Left ventricle myocardium superior (tissue), 1 donor: ENCODE measurements at places on chromosomes 3 and 15.

DNA sequence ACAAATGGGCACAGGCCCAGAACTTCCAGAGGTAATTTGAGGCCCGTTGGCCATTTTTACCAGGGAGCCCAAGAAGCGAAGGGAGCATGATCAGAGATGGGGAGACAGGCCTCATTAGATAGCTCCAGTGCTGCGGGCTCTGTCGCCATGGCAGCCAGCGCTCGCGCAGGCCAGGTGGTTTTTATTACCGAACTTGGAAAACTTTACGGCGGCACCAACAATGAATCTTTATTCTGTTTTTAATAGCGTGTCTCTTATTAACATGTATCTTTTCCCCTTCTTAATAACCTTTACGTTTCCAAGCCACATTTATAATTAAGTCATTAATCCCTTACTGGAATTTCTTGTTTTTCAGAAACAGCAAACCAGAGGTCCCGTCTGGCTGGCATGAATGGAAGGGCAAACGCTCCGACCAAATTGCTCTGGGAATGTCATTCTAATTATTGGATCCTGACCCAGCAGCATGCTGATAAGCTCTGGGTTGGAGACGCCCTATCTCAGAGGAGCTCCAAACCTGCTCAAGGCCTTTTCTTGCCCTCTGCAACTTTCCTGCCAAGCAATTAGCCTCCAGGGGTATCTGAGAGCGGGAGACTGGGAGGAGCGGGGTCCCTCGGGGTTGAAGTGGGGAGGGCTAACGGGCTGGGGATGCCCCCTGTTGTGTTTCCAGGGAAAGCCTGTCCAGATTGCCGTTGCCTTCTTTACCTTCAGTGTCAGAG, 256.4 kb downstream of the TLE3 start:
- no peak for DNase-seq

DNA sequence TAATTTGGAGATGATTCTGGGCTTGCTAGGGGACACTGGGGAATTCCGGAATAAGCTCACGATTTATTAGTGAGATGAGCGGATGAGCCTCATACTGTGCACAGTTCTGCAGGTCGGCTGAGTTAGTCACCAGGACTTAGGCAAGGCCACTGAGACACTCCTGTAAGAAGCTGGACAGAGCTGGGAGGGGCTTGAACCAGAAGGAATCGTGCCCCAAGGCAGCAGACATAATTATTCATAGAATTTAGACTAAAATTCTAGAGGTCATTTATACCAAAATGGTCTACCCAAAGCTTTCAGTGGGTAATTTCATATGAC, 121.4 kb downstream of the VGLL4 start:
- DNase-seq = no peak

- DNase-seq = no peak
Measured at GRCh38 chr15:64311566-64311965, 44.4 kb downstream of the CSNK1G1 start.

DNA sequence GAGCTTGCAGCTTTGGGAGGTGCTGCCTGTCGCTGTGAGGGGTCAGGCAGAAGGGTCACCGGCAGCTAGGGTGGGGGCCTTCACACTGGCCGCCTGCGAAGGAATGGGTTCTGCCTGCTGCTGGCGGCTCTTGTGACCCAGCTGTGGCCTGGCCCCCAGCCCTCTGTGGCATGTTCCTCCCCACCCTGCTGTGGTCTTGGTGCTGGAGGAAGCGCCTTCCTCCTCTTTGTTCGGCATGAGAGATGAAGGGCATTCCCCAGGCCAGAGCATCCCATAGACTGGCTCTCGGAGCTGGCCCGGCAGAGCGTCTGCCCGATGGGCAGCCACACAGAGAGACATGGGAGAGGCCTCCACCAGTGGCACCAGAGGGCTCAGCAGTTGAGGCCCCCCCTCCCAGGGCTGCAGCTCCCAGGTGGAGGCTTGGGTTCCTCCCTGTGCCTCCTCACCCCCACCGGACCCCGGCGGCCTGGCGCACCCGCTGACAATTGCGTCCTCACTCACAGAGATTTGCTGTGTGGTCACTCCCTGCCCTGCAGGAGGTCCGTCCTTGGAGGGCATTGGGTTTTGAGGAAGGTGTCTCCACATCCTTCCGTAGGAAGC, 162.2 kb downstream of the NSMCE3 start:
- no peak for DNase-seq

GRCh38 chr15:67784856-67785430, 40.4 kb upstream of the SKOR1 start:
- DNase-seq = no peak

GRCh38 chr3:48708481-48708889, 8.5 kb downstream of the IP6K2 start:
- DNase-seq = no peak

- no peak for DNase-seq
Measured at GRCh38 chr15:41502795-41503668, 9.4 kb downstream of the ITPKA start.

GRCh38 chr15:93895976-93896770, 335.2 kb upstream of the MCTP2 start:
- DNase-seq = no peak

- no peak for DNase-seq
Measured at GRCh38 chr3:15820911-15821310, 23.1 kb upstream of the ANKRD28 start.

GRCh38 chr3:113275929-113276750, 64.8 kb downstream of the BOC start:
- DNase-seq = no peak

- no peak for DNase-seq
Measured at GRCh38 chr3:13463618-13464400, 16.3 kb upstream of the HDAC11 start.

DNA sequence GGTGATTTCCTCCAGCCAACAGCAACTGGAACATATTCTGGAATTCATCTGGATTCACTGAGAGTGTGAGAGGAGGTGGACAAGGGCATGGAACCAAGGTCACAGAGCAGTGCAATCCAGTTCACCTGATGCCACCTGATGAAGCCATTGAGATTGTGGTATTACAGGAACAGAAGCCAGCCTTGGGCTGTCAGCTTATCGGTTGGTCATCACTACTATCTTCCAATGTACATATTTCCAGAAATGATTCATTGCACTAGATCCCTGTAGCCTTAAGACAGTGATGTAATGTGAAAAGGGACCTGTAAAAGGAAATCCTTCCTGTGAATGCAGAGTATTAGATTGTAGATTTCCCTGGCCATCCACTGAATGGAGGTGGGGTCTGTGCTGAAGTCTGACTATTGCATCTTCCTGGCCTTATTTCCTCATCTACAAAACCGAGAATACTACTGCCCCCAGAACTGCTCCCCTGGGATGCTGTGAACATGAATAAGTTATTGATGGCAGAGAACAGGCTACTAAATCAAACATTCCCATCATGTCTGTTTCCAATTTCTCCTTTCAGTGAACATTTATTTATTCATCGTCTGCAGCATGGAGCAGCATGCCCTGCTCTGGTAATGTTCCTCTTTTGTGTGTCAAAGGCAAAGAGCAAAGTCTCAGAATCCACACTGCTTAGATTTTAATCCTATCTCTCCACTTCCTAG, 47.4 kb upstream of the TPM1 start:
- DNase-seq = no peak

GRCh38 chr3:31980530-31981205, 394 bp downstream of the OSBPL10 start:
- DNase-seq = peak; percentile 66

DNA sequence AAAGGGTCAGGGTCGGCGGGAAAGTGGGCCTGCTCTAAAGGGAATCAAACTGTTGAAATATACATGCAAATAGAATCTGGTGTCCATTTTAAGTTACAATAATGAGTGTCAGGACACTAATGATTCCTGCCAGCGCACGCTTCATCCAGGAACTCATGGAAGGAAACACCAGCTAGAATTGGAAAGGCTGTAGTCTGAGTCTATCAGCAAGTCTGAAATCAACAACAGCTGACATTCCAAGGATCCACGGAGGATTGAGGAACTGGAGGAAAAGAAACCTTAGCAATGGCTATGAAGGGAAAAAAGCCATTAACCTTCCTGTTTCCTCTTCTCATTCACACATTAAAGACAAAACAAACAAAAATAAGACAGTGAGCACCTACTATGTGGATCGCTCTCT, 1063.1 kb downstream of the NTRK3 start:
- DNase-seq = no peak

GRCh38 chr3:168828943-168829342, 733.2 kb upstream of the GOLIM4 start:
- DNase-seq = no peak

- no peak for DNase-seq
Measured at GRCh38 chr3:179369621-179370020, 22.1 kb downstream of the MFN1 start.

GRCh38 chr15:87653646-87654045, 602.9 kb downstream of the NTRK3 start:
- no peak for DNase-seq

- DNase-seq = no peak
Measured at GRCh38 chr3:76400141-76400540, 614.8 kb upstream of the ZNF717 start.

- DNase-seq = no peak
Measured at GRCh38 chr15:98873441-98874218, 134.0 kb downstream of the PGPEP1L start.

DNA sequence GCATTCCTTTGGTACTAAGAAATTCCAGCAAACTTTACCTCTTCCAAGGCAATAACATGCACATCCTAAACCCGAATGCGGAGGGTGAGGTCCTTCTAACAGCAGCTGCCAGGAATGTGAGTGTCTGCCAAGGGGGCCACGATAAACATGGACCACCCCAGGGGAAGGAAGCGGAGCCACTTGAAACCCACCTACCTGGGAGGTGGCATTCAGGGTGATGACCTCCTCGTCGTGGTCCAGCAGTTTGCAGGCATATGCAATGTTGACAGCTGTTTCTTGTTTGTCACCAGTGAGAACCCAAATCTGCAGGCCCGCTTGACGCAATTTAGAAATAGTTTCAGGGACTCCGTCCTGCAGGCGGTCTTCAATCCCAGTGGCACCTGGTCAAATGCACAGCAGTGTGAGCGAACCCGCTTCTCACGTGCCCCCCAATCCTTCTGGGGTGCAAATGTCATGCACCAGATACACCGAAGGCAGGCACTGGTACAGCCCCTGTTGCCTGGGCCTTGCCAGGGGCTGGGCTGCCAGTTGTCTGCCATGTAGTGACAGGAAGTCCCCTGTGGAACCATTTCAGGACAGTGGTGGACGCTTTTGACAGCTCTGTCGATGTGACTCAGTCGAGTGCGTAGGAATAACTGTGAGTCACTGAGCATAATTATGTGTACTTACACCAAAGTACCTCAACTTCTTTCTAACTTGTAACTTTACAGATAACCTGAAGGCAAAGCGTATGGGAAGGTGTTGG, 161.2 kb downstream of the ATP10A start:
- no peak for DNase-seq

GRCh38 chr3:191962324-191962723, 501.4 kb downstream of the PYDC2 start:
- no peak for DNase-seq

DNA sequence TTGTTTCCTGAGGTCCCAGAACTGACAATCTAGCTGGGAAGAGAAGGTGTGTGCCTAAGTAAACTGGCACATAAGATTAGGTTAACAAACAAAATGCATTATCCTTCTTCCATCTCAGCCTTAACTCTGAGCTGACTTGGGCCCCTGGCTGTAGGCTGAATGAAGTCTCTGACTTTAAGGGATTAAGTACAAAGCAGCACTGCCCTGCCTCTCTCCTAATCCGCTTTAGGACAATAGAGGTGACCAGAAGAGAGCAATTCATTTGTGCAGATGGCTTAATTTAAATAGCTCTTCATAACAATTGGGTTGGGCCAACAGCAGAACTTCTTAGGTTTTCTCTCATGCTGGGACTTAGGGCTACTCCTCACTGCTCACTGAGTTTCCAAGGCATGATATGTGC, 181.6 kb upstream of the SOX14 start:
- no peak for DNase-seq

DNA sequence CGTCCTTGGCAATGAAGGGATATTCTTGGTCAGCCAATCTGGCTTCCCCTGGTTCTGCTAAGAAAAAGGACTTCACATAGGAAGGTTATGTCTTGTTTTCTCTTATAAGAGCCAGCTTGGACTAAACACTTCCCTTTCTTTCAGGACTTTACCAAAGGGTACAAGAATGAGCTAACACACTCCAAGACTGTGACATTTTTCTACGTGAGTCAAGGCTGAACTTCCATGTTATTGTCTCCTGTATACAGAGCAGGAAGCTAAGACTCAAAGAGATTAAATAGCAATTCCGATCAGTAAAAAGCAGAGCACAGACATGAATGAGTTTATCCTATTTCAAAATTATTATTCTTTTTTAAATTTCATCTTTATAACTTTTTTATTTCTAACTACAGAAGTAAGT, 63.3 kb upstream of the STT3B start:
- DNase-seq = no peak

DNA sequence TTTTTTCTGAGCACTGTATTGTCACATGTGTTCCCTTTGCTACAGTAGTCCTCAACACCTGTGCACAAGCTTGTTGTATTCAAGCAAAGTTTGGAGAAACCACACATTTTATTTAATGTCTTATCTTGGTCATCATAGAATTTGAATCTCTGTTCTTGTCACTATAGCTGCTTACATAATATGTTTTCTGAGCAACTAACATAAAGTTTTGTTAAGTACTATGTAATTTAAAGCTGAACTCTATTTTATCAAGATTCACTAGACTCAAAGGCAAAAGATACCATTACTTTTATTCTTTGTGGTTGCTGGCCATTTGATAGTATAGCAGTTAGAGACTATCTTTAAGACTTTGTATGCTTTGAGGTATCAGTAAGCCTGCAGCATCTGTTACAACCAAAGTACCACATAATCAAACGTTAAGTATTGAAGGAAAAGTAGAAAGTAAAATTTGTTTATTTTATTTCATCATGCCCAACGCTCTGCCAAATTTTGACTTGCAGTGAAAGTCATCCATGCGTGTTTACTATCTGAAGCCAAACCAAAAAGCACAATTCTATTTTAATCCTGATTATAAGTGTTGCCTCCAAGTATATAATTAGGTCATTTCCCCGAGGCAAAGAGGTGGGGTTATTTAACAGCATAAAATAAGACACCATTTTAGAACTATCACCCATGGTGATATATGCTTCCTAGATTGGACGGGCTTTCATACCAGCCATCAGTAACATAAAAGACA, 10.3 kb upstream of the ABHD10 start:
- no peak for DNase-seq

- no peak for DNase-seq
Measured at GRCh38 chr3:129204473-129204872, 20.8 kb upstream of the CNBP start.

GRCh38 chr15:60695713-60696522, 217.0 kb upstream of the ICE2 start:
- no peak for DNase-seq

DNA sequence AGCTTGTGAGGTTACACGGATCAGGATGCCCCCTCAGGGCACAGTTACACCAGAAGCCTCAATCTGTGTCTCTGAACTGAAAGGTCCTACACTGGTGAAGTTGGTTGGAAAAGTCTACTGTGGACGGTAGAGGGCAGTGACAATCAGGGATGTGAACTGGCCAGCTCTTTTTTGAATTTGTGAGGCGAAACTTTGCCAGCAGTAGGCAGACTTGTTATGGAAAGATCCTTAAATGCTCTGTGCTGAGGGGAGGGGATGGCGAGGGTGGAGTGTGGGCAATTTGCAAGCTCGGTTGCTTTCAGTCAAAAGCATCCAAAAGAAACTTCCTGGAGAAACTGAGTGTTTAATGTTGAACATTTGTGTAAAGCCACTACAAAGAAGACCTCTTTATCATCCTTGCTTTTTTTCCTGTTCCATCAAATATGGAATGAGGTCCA, 127.4 kb upstream of the ABHD17C start:
- no peak for DNase-seq
